ENCODE measurements at places on chromosomes 5 and 9.

- no peak for DNase-seq
Observed at GRCh38 chr5:141669520-141669919, 12.5 kb downstream of the ARAP3 start.

- DNase-seq: no peak
Observed at GRCh38 chr5:16051246-16051755, 128.3 kb downstream of the MARCHF11 start.

DNA sequence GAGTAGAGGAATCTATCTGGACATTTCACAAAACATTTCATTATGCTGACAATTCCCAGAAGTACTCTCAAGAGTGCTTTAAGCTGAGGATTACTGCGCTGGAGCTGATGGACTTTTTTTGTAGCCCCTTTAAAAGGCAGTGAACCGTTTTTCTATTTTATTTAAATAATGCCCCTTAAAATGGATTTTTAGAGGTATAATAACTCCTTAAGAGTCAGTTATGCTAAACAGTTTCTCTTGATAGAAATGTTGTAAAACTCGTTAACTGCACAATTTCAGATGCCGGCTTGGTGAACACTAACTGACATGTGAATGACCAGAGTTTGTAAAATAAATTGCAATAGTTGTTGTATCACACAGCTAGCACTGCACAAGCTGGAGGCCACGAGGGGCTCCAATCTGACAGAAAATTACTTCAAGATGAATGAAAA lies 174.0 kb downstream of the NR2F1-AS1 start:
- no peak for DNase-seq

GRCh38 chr5:63953217-63953616 lies 9.0 kb downstream of the HTR1A start:
- no peak for DNase-seq

DNA sequence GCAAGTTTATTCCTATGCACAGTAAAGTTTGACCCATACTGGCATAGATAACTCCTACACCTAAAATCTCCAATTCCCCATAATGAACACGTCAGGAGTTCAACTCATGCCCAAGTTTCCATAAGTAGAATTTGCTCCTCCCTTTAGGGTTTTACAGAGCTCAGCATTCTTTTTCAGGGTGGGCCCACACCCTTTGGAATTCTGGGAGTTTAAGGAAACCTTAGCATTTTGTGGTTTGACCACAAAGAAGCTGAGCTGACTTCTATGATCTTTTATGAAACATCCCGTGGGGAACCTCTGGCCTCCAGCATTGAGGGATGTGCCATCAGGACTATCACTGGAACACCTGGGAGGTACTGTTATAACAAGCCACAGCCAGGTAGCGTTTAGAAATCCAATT lies 220.6 kb upstream of the MAP3K1 start:
- DNase-seq: no peak

DNA sequence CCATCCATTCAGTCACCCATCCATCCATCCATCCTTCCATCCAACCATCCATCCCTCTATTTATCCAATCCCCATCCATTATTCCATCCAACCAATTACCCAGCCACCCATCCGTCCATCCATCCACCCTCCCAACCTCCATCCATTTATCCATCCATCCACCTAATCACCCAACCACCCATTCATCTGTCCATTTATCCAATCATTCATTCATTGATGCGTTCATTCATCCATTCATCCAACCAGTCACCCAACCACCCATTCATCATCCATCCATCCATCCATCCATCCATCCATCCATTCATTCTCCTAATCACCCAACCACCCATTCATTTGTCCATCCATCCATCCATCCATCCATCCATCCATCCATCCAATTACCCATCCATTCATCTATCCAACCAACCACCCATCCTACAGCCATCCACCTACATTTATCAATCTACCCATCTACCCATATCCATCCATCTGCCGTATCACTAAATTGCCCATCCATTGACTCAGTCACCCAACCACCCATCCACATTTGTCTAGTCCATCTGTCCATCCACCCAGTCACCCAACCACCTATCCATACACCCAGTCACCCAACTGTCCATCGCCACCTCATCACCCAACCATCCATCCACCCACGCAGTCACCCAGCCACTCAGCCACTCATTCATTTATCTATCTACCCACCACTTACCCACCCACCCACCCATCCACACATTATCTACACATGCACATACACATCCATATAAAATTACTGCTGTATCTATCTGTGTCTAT lies 165.4 kb downstream of the TRIO start:
- no peak for DNase-seq

DNA sequence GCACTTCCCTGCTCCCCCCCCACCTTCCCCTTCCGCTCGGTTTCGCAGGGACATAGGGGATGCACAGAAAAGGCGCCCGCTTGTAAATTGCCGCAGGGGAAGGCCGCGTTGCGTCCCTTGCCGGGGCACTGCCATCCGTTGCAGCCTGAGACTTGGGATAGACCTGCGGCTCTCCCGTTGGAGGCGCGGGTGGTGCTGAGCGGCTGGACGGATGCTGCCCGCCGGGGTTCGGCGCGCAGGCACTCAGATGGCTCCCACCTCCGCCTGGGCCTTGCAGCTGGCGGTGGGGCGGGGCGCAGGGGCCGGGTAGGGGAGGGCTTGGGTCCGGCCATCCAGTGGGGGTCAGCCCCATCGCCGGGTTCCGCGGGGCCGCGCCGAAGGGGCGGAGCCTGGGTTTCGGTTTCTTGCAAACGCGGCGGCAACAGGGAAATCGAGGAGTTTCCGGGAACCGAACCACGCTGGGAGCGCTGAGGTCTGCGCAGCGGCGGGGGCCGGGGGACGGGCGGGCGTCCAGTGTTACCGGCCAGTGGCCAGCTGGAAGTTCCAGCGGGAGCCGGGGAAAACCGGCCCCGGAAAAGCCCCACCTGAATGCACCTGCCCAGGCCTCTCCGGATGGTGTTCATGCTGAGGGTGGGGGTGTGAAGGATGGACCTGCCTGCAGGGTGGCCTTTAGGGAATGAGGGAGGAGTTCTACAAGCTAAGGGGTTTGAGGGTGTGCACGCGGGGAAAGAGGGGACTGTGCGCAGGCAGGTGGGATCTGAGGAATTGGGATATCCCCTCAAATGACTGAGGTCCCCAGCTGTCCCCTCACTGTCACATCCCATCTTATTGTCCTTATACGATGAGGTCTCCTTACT lies 6.3 kb upstream of the IRF1 start:
- DNase-seq: no peak

- no peak for DNase-seq
Observed at GRCh38 chr5:14415698-14416074, 165.9 kb upstream of the OTULINL start.

GRCh38 chr5:153555420-153556114 lies 65.1 kb downstream of the GRIA1 start:
- DNase-seq: no peak

DNA sequence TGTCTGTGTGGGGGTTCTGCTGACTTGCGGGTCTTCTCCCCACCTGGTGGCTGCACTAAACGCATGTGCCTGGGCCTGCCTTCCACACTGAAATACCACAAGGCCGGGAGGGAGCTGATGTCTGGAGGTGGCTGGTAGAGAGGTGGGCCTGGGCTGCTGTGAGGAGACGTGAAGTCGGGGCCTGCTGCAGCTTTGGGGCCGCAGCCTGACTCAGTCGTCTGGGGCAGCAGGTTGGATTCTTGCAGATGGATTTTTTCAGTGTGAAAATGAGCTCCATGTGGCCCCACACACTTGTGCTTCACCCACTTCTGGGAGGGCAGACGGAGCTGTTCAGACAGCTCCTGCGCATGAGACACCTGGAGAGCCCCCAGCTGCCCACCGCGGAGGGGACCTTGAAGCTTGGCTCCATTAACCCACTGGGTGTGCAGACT lies 29.3 kb downstream of the COL5A1 start:
- DNase-seq: no peak

- no peak for DNase-seq
Observed at GRCh38 chr5:66931651-66932050, 264.9 kb downstream of the CD180 start.

GRCh38 chr5:66100851-66101250 lies 43.2 kb upstream of the SREK1 start:
- no peak for DNase-seq

- no peak for DNase-seq
Observed at GRCh38 chr5:159409801-159410200, 79.5 kb upstream of the IL12B start.

- no peak for DNase-seq
Observed at GRCh38 chr9:11319538-11319937, 706.7 kb upstream of the PTPRD start.

DNA sequence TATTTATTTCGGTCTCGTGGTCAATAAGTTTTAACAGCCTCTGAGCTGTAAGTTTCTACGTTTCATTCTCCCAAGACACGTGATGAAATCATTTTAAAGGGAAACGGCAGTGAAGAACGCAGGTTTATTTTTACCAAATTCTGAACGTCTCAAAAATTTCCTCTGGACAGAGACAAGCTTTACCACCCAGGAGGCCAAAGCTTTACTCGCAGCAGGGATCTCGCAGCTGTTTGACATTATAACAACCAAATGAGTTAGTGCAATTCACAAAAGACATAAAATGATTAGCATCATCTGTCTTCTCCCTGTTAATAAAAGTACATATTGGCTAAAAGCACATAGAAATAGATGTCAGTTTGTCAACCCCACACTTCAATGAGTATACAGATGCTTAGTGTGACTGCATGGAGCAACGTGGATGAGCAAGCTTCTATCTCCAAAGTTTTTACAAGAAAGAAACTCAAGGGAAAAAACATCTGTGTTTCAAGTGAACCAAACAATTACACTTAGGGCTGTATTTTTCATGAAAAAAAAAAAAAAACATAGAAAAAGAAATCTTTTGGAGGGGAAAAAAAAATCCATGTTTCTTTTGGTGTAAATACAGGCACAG lies 2.5 kb downstream of the SEMA5A start:
- DNase-seq: no peak

DNA sequence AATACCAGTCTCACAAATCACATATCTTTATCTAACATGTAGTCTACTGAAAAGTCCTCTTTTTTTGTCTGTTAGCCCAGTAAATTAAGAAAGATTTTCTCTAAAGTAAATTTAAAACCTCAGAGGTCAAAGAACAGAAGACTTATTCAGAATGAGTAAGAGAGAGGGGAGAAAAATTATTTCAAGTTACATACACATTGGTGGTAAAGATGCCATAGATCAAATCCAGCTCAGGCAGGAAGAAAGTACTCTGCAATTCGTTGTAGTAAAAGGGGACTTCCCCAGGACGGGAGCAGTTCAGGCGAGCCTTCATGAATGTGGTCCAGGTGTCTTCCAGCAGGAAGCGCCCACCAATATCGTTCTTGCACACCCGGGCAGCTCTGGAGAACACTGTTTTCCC lies 344.1 kb downstream of the SEMA5A start:
- no peak for DNase-seq

- DNase-seq: no peak
Observed at GRCh38 chr5:139461176-139461575, 1.4 kb downstream of the ECSCR start.
